ENCODE measurements at places on chromosomes 6 and 20.

DNA sequence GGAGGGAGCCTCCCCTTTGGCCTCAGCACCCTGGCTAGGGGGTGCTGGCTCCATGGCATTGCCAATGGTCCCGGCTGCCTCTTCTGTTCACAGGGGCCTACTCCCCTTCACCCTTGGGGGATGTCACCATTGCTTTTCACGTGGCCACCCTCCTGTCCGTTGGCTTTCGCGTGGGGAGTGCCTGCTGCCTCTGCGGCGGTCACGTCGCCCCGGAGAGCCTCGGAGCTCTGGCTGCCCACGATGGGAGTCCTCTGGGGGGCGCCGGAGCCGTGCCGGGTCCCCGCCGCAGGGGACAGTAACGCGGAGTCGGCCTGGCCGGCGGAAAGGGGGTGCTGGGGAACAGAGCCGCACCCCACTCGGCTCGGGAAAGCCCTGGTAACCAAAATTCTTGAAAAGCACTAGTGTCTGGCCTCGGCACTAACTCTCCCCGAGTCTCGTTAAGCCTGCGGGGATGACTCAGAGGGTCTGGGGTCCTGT lies 661 bp upstream of the HEBP2 start:
- DNase-seq, result peak; percentile 13

- no peak for DNase-seq
These were observed 1.4 kb upstream of the MICAL1 start for GRCh38 chr6:109456710-109457561.

DNA sequence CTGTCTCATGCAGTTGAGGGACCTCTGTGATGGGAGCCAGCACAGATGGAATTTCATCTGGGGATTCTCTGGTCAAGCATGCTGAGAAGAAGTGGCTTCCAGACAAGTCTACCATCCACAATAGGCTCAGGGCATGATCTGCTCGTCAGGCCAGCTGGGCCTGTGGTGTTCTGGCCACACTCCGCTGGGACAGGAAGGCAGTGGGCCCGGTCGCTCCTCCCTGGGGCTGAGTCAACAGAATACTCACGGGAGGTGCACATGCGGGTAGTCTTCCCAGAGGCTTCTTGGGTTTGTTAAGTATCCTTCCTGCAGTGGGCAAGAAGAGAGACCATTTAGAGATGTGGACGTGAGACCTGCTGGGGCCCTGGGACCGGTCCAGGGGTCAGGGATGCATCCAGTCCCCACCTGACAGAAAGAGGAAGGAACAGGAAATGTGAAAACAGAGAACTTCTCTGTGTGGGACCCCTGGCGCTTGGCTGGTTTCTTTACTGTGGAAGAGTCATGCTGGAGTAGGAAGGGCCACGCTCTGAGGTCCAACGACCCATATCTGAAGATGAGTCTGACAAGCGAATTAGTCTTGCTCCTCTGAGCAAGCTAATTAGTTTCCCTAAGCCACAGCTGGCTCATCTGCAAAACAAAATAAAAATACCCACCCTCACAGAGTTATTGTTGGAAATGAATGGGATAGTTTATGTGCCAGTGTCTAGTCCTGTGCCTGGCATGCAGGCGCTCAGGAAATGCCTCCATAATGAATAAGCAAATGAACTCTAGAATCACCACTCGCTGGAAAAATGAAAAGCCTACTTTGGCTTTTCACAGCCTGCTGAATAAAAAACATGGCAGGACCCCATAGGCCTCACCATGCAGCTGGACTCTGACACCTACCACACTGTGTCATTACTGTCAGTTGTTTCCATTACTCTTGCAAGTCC lies 67.3 kb downstream of the TRAM2 start:
- DNase-seq, result no peak

DNA sequence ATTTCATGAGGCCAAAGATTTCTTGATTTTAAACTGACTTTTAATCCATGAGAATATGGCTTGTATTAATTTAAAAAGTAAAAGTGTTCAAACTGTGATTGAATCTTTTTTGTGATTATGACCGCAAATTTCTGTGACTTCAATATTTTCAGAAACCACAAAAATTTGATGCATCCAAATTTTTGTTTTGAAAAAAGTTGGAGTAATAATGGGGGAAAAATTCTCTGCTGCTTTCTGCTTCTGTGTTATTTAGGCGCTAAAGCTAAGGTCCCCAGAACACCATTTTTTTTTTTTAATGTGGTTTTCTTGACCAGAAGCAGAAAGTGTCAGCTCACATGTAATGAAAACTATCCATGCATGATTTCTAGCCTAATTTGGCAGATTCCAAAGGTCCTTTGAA lies 65.3 kb downstream of the GRIK2 start:
- no peak for DNase-seq

- no peak for DNase-seq
These were observed 71.2 kb downstream of the TMEM170B start for GRCh38 chr6:11608600-11609323.

DNA sequence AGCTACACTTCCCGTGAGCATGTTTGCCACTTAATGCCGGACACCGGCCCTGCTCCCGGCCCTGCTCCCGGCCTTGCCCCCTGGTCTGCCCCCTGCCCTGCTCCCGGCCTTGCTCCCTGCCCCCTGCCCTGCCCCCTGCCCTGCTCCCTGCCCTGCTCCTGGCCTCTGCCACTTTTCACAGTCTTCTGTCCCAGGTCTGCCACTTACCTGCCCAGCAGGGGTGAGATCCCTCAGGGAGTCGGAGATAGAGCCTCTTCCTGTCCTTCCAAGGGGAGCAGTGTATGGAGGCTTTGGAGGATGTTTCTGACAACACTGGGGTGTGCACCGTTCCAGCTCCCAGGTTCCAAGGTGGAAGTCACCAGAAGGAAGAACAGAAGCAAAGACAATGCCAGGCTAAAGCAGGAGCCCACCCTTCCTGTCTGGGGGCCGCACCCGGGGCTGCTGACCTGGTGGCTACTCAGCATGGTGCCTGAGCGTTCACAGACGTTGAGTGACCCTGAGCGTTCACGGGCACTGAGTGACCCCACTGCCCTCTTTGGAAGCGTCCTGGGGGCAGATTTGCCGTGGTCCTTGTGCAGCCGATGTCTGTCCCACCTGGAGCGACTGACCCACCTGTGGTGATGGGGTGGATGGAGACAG lies 199.8 kb downstream of the DLL1 start:
- DNase-seq, result no peak

DNA sequence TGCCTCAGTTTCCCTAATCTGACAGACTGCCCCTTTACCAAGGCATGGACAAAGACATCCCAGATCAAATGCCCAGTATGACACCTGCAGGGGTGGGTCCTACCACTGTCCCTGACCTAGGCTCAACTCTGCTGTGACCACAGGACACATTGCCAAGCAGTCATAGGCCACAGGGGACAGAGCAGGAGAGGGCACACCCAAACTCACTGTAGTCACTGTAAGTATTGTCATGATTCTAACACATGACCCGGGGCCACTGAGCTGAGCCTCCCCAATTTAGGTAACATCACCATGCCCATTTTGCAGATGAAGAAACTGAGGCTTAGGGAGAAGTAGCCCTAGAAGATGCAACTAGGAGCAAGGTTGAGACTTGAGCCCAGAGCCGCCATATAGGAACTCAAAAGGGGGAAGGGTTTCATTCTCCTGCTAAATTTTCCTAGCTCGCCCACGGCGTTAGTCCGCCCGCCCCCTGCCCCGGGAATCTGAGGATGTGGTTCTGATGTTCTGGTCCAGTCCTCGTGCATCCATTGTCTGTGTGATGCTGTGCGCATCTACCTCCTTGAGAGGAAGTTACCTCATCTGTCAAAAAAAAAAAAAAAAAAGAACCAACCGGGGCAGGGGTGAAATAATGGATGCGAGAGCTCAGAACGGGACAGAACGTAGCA lies 44.8 kb downstream of the PMEPA1 start:
- DNase-seq, result no peak

DNA sequence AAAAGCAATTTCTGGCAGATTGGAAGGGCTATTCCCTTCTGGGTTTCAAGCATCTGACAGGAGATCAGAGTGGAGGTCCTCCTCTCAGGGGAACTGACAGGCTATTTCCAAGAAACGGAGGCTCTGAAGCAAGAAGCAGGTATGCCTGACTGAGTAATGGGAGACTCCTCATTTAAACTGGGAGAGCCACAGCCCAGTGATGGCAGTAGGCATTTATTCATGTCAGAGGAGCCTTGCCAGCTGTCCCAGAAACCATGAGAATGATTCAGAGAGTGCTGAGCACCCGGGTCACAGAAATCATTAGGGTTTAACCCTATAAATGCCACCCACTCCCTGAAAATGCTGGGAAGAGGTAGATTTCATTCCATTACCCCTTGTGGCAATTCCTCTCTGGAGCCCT lies 247.5 kb upstream of the RNF217 start:
- no peak for DNase-seq

- no peak for DNase-seq
These were observed 66.9 kb downstream of the COL19A1 start for GRCh38 chr6:69933239-69933638.

- DNase-seq, result no peak
These were observed 306.4 kb downstream of the CDKAL1 start for GRCh38 chr6:20840675-20841074.

DNA sequence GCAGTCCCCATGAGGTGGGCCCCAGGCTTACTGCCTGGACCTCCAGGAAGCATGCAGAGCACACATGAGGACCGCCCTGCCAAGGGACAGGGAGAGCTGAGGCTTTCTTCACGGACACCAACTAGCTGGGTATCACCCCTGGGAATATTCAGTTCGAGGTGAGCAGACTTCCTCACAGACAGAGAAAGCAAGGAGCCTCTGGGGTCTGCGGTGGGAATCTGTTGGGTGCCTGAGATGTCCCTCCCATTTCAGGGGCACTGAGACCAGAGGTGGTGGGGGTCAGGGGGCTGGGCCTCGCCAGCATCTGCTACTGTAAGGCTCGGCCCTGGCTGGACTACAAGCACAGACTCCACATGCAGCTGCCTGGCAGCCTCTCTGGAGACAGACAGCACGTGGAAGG lies 74.3 kb upstream of the SYNDIG1 start:
- DNase-seq, result no peak

DNA sequence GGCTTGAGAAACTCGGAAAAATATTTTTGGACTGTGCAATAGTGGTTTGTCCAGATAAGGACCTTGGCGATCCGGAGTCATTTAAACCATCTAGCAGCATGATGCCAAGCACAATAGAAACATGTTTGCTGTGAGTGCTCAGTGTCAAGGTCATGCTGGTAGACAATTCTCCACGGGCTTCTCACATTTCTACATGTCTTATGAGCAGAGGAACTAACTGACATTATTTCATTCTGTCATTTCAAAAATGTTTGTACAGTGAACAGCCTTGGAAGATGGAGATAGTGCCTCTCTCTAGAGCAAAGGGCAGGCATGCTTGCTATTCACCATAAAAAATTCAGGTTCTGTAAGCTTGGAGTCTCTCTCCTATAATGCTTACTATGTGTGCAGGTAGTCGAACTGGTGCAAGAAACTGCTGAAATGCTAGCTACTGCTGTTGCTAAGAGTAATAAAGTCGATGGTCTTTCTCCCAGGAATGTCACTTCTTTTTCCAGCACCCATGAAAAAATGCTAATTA lies 25.4 kb upstream of the CCN2 start:
- no peak for DNase-seq

GRCh38 chr20:2246069-2246491 lies 49.7 kb upstream of the TGM3 start:
- DNase-seq, result no peak

DNA sequence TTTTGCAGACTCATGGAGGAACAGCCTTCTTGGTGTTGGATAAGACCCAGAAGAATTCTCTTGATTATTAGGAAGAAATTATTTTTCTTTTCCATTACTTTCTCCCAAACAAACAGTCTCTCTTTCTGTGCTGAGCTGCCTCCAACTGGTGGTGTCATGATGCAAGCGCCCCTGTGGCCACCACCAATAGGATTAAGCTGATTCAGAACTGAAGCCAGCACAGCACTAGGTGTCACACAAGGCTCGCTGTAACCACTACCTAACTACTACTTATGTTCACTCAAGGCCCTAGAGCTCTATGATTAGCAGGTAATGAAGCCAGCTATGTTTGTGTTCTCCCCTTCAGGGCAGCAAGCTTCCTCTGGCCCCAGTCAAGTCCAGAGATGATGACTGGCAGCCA lies 123.4 kb downstream of the HTR1B start:
- no peak for DNase-seq

- DNase-seq, result no peak
These were observed 420.4 kb upstream of the OPRM1 start for GRCh38 chr6:153618371-153619322.

DNA sequence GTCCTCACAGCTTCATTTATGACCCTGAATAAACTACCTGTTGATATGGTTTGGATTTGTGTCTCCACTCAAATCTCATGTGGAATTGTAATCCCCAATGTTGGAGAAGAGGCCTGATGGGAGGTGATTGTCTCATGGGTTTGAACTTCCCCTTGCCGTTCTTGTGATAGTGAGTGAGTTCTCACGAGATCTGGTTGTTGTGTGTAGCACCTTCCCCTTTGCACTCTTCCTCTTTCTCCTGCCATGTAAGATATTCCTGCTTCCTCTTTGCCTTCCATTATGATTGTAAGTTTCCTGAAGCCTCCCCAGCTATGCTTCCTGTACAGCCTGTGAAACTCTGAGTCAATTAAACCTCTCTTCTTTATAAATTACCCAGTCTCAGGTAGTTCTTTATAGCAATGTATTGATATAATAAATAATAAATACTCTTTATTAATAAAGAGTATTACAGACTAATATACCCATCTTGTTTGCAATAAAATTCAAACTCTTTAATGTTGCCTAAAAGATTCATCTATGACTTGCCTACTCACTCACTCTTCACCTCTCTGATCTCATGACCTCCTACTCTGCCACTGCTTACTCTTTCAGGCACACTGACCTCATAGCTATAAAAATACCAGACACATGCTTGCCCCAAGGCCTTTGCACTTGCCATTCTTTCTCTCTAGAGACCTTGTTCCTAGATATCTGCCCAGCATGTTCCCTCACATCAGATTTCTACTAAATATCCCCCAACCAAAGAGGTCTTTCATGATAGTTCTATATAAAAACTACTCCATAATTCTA lies 256.4 kb upstream of the MARCKS start:
- no peak for DNase-seq

- DNase-seq, result no peak
These were observed 526.7 kb upstream of the ADGRB3 start for GRCh38 chr6:68108233-68108835.

DNA sequence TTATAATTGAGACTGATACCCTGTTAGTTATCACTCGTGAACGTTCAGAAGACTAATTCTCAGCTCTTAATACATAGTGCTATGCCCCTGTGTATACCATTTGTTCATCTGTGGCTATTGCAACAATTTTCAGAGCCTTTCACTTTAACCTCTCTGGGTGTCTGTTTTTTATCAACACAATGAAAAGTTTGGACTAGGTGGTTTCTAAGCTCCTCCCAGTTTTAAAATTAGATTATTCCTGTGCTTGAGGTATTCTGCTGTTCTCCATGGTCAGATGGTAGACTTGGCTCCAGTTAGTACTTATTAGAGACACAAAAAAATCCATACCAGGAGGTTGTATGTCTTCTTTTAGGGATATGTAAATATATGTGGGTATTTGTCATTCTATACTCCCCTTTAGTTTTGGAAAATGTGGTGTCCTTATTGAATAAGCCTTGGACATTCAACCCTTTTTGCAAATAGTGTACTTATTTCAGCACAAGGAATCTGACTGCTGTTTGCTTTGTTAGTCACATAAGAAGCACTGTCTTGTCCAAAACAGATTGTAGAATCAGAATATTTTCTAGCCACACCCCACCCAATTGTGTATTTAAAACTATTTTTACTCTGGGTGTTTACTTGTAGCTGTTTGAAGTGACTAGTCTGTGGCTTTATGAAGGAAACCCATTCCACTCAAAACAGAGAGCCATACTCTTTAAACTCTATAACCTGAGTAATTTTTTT lies 2.0 kb upstream of the COL10A1 start:
- no peak for DNase-seq
